HuH-7.5 (cell line): ENCODE measurements at places on chromosomes 16 and 17.

DNA sequence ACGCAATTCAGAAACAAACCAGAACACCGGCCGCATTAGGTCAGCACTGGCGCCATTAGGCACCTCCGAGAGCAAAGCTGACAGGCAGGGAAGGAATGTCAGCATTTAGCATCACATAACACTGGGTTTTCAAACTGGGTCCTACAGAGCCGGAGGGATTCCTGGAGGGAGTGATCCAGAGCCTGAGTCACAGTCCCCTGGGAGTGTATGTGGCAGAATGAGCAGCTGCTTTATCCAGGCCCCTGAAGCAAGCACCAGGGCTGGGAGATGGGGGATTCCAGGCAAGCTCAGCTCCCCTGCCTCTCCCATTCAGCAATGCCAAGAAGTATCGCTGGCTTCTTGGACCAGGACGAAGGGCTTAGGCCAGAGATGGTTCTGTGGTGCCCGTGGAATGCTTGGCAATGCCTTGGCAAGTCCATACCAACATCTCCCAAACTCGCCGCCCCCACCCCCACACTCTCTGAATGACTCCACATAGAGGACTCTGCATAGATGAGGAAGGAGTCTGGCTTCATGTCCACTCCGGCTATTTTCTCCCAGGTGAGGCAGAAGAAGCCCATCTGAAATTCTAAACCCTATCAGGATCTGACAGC is 20.4 kb downstream of the GAS7 start:
- DNase-seq, result no peak

DNA sequence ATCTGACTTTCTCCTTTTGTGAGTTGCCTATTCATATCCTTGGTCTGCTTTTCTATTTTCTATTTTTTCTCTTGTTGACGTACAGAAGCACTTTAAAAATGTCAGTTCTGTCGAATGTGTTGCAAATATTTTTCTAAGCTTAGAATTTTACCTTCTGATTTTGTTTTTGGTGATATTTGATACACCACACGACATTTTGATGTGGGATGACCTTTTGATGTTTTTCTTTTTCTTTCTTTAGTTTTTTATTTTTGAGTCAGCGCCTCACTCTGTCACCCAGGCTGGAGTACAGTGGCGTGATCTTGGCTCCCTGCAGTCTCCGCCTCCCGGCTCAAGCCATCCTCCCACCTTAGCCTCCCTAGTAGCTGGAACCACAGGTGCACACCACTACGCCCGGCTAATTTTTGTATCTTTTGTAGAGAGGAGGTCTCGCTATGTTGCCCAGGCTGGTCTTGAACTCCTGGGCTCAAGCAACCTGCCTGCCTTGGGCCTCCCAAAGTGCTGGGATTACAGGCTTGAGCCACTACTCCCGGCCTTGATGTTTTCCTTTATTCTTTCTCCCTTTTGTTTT is 39.6 kb downstream of the WSB1 start:
- DNase-seq, result no peak

GRCh38 chr17:70271672-70272071 is 102.3 kb downstream of the KCNJ2 start:
- DNase-seq, result no peak

DNA sequence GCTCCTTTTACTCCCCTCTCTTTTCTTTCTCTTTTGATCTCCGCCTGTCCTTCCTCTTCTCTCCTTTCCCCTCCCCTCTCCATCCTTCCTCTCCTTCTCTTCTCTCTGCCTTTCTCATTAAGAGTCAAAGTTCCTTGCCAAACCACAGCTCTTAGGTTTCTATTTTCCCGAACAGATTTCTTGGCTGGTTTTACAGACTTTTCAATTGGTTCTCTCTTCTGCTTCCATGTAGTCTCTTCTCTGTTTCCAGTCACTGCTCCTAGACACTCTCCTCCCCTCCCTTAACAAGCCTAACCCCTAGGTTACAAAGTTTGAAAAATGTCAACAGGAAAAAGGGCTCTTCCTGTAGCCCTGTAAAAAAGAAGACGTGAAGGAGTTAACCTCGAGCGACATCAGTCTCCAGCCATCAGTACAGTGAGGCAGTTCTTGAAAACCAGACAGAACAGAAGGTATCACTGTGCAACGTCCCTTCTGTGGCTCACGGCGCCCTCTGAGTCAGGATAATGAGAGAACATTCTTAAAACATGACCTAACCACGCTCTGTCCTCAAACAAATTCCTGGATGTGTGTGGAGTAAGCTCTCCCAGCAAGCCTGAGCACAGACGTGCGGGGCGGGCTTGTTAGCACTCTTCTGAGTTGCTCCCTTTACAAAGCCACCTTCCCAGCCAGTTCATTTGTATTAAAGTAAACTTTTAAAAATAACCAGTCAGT is 11.6 kb upstream of the MARCHF10 start:
- DNase-seq, result peak; percentile 27

GRCh38 chr17:7131423-7131791 is 16.8 kb upstream of the ASGR2 start:
- DNase-seq, result no peak

DNA sequence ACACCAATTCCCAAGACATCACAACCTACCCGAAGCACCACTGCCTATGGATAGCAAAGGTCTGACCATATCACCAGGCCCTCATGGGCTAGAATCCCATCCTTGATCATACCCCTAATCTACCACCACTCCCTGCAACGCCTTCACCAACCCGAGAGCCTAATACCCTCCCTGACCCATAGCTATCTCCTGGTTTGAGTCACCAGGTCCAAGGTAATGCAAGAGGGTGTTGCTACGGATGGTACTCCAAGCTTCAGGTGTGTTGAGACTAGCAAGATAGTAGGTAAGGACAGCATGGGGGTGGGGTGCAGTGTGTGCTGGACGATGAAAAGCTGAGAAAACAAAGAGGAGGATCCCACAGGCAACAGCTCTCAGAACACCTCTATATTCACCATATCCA is 258.0 kb downstream of the ZFHX3 start:
- no peak for DNase-seq

GRCh38 chr17:63276821-63277220 is 169.3 kb downstream of the CYB561 start:
- no peak for DNase-seq
